ENCODE measurements at places on chromosomes 12 and 14. TPM values are rescaled to one million over a fixed set of nuclear protein-coding genes. Genes with fewer than 3 reads are reported as not detected.

Gene KLHDC2
- 32.0 TPM for total RNA-seq

- DNase-seq: no peak
Observed at GRCh38 chr14:100755649-100756048, 29.0 kb downstream of the DLK1 start.

- no peak for DNase-seq
Observed at GRCh38 chr14:99571303-99571986, 32.6 kb downstream of the CCDC85C start.

Gene GDF3
- not detected for total RNA-seq

DNA sequence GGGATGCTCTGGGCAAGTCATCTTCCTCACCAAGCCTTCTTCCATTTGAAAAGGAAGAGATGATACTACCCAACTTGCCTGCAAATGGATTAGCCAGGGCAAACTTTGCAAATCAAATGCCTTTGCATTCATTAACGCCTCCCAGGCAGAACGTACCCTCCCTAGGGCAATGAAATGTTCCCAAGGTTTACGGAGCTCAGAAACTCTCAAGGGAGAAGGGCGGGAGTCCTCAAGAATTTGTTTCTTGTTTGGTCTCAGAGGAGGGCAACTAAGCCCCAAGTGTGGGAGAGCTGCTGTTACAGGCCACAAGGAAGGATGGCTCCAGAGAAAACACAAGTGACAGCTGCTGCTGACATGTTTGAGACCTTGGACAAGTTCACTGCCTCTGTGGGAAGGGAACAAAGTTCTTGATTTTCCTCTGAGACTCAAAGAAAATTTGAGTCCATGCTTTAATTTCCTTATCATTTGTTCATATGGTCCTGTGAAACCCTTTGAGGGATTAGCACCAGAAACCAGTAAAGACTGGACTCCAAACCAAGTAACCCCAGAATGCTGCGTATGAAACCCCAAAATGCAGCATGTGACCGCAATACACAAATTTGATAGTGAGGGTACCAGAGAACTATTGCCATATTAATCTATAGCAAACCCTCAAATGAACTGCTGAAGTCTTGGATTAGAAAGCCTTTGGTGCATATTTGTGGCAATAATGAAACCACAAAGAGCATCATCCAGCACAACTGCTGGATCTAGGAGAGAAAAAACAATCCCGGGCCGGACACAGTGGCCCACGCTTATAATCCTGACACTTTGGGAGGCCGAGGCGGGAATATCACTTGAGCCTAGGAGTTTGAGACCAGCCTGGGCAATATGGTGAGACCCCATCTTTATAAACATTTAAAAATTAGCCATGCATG, 22.9 kb downstream of the SPTB start:
- DNase-seq: no peak

Gene CLEC4A
- not detected for total RNA-seq

Gene OASL
- total RNA-seq: 51.1 TPM

Measured in MG63 (cell line).